ENCODE measurements at places on chromosomes 7 and 10. TPM values are rescaled to one million over a fixed set of nuclear protein-coding genes. Genes with fewer than 3 reads are reported as not detected.

- no peak for DNase-seq
Observed at GRCh38 chr7:141441837-141442627, 109.2 kb upstream of the AGK start.

DNA sequence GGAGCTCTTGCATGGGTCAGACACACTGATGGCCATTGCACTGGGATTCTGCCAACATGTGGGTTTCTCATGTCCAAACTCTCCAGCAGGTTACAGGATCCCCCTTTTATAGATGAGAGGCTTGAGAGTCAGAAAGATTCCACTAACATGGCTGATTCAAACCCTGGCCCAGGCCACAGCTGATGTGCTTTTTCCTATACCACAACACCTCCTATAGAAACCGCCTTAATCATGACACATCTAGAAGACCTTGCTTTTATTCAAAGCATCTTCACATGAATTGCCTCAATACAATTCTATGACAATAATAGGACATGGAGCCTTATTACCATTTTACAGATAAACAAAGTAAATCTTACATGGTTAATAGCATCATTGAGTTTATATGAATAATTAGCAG, 188.6 kb downstream of the DPY19L1 start:
- DNase-seq, result no peak

DNA sequence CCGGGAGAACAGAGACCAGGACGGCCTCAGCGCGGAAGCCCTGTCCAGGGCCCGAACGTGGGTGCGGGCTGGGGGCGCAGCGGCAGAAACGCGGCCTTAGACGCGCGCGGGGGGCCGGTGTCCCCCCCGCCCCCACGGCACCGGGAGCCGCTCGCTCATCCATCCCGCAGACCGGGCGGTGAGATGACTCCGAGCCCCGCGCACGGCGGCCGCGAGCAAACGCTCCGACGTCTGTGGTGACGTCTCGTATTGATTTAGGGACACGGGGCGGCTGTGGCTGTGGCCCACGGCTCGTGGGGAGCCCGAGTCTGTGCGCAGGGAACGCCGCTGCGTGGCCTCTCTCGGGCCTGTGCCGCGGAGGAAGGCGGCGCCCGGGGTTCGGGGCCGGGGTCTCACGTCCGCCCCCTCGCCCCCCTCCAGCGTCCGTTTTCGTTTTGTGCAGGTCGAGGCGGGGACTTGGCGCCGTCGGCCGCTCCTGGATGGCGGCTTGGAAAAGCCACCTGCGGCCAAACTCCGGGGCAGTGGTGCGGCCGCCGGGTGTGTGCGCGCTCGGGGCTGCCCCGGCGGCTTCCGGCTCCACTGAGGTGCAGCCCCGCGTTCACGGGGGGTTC, 1.0 kb upstream of the NKX6-2 start:
- DNase-seq, result no peak

- DNase-seq, result no peak
Observed at GRCh38 chr7:28418966-28419365, 6.6 kb downstream of the CREB5 start.

GRCh38 chr10:33370434-33370930, 36.0 kb upstream of the NRP1 start:
- DNase-seq, result no peak

SH2D4B gene
- not detected for polyA plus RNA-seq

- DNase-seq, result no peak
Observed at GRCh38 chr10:4453950-4454349, 372.1 kb upstream of the AKR1E2 start.

LAMB4 gene
- 0.20 TPM for polyA plus RNA-seq

Data from BJ (cell line).